Activated CD8-positive, alpha-beta T cell treated with anti-CD3 and anti-CD28 coated beads for 36 hours (primary cell): ENCODE measurements at places on chromosomes 5 and 9. TPM values are rescaled to one million over a fixed set of nuclear protein-coding genes. Genes with fewer than 3 reads are reported as not detected.

DDX31 gene
- total RNA-seq: 22.8 TPM

PCDHGA12 gene
- not detected for total RNA-seq

NEUROG1 gene
- not detected for total RNA-seq

SHOC1 gene
- not detected for total RNA-seq

EQTN gene
- not detected for total RNA-seq

C5 gene
- total RNA-seq: 3.4 TPM

SELENOP gene
- not detected for total RNA-seq

PTGER4 gene
- total RNA-seq: 62.9 TPM

BDP1 gene
- 26.8 TPM for total RNA-seq

BAAT gene
- total RNA-seq: not detected

STKLD1 gene
- 0.45 TPM for total RNA-seq

TAF11L4 gene
- total RNA-seq: not detected

ARHGAP26 gene
- total RNA-seq: 18.0 TPM

MYO10 gene
- total RNA-seq: not detected

PSMB7 gene
- total RNA-seq: 170 TPM

MEF2C gene
- 0.27 TPM for total RNA-seq
